ENCODE measurements at places on chromosomes 16 and 17.

- DNase-seq = peak; percentile 25
Observed at GRCh38 chr16:324451-325334, 27.8 kb downstream of the AXIN1 start.

DNA sequence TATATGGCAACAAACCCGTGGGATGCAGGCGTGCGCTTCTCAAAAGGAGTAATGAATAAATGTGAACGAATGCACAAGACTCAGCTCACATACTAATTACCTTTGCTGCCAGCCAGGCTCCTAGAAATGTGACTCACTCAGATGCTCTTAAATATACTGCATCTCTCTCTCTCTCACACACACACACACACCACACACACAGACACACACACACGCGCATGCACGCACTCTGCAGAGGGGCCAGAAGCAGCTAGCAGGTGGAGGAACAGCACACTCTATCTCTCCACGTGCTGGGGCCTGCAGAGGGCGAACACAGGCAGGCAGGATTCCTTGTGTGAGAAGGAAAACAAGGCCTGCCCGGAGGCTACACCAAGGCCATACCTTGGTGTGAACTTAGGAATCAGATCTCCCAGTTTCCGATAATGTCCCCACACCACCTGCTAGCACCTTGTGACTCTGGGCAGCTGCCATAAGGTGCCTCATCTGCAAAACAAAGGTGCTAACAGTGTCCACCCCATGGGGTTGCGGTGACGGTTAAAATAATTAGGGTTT lies 5.3 kb downstream of the GPRC5B start:
- no peak for DNase-seq

- no peak for DNase-seq
Observed at GRCh38 chr16:30601966-30602365, 8.2 kb downstream of the ZNF689 start.

DNA sequence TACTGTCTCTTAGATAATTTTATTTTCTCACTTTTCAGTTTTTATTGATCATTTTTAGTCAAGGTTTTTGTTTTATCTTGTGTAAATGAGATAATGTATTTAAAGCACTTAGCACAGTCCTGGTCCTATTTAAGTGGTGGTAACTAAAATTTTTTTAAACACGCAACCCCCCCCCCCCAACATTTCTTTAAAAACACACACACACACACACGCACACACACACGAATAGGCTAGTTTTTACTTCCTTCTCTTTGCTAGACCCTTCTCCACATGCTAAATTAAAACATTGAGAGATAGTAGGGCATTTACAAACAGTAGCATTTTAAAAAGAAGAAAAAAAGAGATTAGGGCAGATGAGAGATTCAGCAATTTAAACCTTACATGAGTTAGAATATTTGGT lies 5.0 kb downstream of the NFATC3 start:
- no peak for DNase-seq

DNA sequence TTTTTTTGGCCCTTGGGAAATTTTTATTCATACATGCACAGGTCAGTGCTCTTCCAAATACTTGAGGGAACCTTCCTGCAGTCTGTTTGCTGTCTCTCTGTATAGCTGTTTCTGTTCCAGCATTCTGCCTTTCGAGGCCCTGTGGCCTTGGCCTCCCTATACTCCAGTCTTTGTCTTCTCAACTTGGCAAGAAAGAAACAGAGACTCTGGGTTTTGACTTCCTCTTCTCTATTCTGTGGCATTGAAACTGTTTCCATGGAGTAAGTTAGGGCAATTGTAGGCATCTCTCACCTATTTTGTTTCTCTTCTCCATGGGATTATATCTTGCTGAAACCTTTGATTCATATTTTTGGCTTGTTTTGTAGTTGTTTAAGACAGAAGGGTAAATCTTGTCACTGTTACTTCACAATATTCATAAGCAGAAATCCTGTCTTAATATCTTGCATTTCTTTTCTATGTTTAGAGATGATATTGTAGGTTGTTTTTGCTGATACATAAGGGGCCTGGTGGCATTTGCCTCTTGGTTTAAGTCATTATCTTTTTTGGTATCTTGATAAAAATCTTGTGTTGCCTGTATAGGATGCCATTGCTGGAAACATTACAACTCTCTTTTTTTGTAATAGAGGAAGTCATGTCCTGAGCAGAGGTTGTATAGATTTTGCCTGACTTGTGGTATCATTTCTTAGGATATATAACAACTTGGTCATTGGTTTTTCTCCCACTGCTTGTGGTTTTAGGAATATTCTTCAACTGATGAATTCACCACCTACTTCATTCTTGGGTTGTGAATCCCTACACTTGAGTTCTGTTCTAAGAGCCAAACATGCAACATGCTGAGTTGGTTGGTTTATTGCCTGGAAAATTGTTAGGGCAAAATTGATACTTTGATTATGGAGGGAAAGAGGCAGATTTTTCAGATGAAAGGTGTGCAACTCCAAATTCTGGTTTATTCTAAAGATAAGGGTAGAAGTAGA lies 168.6 kb downstream of the FTO start:
- no peak for DNase-seq

- DNase-seq = no peak
Observed at GRCh38 chr17:10072556-10073425, 125.6 kb downstream of the GAS7 start.

DNA sequence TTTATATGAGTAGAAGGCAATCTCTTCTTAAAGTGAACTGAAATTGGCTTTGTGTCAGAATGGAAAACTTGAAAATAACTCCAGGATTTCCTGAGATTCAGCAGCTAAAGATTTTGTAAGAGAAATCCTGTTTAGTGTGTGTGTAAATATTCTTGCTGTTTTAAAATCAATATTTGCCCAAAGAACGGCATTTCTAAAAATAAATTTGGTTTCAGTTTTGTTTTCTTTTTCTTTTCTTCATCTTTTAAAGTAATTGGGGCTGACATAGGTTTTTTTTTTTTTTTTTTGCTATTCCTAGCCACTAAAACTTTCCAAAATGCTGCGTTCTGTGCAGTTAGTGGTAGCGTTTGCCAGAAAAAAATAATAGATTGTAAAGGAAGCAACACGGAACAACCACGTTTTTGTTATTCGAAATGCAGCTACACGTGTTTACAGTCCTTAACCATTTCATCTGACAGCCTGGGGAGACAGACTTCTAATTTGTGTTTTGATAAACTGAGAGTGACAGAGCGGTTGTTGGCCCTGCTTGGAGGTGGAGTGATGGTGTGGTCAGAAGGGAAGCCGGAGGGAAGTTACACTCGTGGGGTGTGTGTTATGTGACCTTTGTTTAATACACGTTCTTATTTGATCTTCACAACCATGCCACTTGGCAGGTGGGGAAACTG lies 21.6 kb upstream of the SMPD3 start:
- DNase-seq = peak; percentile 12

DNA sequence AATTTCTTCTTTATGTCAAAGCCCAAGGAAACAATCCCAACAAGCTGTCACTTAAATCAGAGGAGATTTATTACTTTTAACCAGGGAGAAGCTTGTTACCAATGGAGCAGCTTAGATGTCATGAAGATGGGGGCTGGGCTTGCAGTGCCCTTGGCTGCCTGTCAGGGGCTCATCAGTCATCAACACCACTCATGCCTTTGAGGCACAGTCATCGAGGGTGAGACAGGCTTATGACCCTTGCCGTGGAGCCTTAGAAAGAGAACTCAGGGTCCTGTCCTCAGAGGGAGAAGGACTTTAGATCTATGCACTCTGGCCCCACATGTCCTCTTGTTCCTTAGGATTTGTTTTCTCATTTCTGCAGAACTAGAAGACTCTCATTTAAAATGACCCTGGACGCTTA lies 318.3 kb downstream of the CBLN1 start:
- no peak for DNase-seq

DNA sequence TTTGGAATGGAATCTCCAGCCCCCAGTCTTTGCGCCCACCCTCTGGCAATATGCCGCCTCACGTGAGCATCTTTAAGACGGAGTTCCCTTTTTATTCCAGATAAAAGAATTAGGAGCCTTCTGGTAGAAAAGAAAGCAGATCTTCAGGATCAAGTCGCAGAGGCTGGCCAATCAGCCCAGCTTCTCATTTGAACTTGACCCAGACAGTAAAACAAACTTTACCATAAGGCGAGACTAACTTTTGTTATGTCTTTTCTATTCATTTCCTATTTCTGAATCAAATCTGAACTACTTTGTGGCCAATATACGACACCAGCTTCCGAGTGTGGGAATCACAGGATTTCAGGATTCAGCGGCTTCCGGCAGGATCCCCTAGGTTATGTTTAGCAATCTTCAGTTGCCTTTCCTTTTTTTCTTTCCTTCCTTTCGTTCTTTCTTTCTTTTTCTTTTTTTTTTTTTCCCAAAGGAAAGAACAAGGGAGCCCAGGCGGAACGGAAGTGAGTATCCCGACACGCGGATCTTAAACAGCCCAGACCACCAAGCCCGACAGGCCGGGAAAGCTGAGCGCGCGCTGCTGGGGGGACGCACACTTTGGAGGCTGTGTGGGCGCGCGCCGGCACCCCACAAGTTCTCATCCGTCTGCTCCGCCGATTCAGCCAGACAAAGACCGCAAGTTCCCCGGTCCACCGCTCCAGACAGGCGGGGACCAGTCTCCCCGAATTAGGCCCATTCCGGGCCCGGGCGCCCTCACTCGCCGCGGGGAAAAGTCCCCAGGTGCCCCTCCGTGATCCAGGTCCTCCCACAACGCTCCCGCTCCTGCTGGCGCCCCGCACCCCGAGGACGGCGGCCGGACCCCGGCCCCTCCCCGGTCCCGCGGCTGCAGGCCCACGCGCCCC lies 633 bp downstream of the TBC1D16 start:
- peak; percentile 65 for DNase-seq

DNA sequence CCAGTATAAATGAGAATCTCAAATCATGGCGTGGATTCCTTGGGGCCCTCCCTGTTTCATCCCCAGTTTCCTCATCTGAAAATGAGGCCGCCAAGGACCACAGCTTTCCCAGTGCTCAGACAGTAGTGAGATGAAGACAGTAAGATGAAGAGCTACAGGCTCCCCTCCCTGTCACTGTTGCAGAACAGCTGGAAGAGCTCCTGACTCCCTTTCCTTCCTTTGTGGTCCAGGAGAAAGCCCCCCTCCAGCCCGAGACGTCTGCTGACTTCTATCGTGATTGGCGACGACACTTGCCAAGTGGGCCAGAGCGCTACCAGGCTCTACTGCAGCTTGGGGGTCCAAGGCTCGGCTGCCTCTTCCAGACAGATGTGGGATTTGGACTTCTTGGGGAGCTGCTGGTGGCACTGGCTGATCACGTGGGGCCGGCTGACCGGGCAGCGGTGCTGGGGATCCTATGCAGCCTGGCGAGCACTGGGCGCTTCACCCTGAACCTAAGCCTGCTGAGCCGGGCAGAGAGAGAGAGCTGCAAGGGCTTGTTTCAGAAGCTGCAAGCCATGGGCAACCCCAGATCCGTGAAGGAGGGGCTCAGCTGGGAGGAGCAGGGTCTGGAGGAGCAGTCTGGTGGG lies 3.0 kb upstream of the EFTUD2 start:
- no peak for DNase-seq

GRCh38 chr16:16915771-16916170 lies 536.8 kb downstream of the NPIPA7 start:
- DNase-seq = no peak

Measured in lung microvascular endothelial cell (primary cell).